Activated CD8-positive, alpha-beta T cell treated with anti-CD3 and anti-CD28 coated beads for 36 hours (primary cell): ENCODE measurements at places on chromosomes 4 and X. TPM values are rescaled to one million over a fixed set of nuclear protein-coding genes. Genes with fewer than 3 reads are reported as not detected.

Gene ASB5
- not detected for total RNA-seq

Gene EGF
- total RNA-seq = not detected

Gene PLP1
- total RNA-seq = not detected

Gene FAM53A
- total RNA-seq = 1.8 TPM

Gene SPATA4
- not detected for total RNA-seq

Gene JADE3
- total RNA-seq = 0.51 TPM

Gene EREG
- not detected for total RNA-seq

Gene FHIP1A
- 0.86 TPM for total RNA-seq

Gene HELQ
- total RNA-seq = 10.4 TPM

Gene HSFX4
- not detected for total RNA-seq

Gene XG
- not detected for total RNA-seq

Gene CYTL1
- total RNA-seq = not detected

DNA sequence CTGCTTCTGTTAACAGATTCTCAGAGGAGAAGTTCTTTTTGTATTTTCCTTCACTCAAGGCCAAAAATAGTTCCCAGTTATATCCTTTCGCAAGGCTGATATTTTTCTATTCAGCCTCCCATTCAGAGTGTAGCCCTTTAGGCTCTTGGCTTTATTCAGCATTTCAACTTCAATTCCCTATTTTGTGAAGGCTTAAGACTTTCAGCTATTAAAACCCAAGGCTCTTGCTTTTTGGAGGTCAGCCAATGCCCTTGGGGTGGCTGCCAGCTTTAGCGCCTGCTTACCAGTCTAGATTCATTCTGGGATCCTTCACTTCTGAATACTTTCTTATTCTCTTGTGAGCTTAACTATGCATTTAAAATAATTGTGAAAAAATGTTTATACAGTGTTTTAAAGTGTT lies 57.3 kb upstream of the ADGRA3 start:
- H3K4me1 ChIP-seq = no peaks in the 10 kb centered on the region
- no peak overlapping the region for H3K27ac ChIP-seq
- H3K36me3 ChIP-seq = peaks cover 2% of the 10 kb centered on the region
- no peak for DNase-seq
- no peaks in the 10 kb centered on the region for H3K27me3 ChIP-seq

GRCh38 chr4:26729027-26729426 lies 131.6 kb upstream of the STIM2 start:
- H3K36me3 ChIP-seq = peaks cover 5% of the 10 kb centered on the region
- no peak for DNase-seq
- H3K4me1 ChIP-seq = peaks cover 15% of the 10 kb centered on the region
- H3K27ac ChIP-seq = no peak overlapping the region
- H3K27me3 ChIP-seq = no peaks in the 10 kb centered on the region

GRCh38 chr4:179268791-179269190 lies 1826.6 kb upstream of the AGA start:
- no peak overlapping the region for H3K27ac ChIP-seq
- H3K36me3 ChIP-seq = no peaks in the 10 kb centered on the region
- H3K4me1 ChIP-seq = no peaks in the 10 kb centered on the region
- H3K27me3 ChIP-seq = no peaks in the 10 kb centered on the region
- no peak overlapping the region for H3K4me3 ChIP-seq

DNA sequence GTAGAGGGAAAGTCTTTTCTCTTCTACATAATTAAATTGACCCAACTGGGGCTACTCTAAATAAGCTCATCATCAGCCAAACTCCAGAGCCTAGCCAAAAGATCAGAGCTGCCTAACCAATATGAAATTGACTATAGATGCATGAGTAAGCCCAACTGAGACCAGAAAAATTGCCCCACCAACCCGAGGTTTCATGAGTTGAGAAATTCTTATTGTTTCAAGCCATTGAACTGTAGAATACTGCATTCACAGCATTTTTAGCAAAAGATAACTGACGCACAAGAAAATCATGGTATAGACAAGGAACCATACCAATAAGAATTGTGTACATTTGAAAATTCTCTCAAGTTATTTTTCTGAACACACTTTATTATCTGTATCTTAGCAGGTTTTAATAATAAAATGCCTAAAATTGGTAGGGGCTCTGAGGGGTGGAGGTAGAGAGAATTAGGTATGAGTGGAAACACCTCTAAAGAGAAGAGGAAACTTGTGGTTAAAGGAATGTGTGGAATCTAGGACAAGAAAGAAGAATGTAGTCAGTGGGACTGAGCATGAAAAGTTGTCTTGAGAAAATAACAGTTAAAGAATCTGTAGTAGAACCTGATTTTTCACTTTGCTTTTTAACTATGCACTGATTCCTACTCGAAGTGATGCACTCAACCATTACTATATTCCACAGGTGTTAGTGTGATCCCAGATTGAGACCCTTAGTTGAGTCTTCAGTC lies 200.9 kb upstream of the PPP1R2C start:
- peaks cover 5% of the 10 kb centered on the region for H3K4me1 ChIP-seq
- no peak for DNase-seq
- no peaks in the 10 kb centered on the region for H3K36me3 ChIP-seq
- no peak overlapping the region for H3K27ac ChIP-seq
- no peaks in the 10 kb centered on the region for H3K27me3 ChIP-seq

DNA sequence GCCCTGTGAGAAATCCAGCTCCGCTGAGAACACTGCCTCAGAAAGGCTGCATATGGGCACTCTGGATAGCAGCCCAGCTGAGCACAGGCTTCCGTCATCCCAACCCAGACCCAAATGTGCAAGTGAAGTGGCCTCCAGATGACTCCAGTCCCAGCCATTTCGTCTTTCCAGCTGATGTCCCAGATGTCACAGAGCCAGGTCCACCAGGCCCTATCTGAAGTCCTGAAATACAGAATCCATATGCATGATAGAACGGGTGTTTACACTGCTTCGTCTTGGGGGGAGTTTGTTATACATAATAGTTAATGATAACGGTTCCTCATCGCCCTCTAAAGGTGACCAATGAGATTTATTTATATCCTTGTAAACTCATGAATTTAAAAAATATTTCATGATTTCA lies 72.6 kb upstream of the TRIM2 start:
- no peak overlapping the region for H3K27ac ChIP-seq
- no peak for DNase-seq
- H3K4me3 ChIP-seq = no peak overlapping the region
- peaks cover 22% of the 10 kb centered on the region for H3K4me1 ChIP-seq
- peaks cover 6% of the 10 kb centered on the region for H3K27me3 ChIP-seq

DNA sequence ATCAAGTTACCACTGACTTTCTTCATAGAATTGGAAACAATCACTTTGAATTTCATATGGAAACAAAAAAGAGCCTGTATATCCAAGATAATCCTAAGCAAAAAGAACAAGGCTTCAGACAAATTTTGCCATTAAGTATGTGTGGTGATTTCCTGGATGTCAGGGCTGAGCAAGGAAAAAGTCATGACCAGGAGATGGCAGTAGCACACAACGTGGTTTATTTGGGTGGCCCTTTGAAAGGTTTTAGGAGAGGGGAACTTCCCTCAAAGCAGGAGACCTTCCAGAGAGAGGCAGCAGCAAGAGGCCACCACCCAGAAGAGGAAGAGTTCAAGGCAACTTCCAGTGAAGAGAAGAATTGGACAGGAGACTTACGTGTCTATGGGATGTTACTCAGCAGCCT lies 18.1 kb upstream of the ZXDB start:
- H3K4me3 ChIP-seq = no peak overlapping the region
- no peaks in the 10 kb centered on the region for H3K36me3 ChIP-seq
- no peak overlapping the region for H3K27ac ChIP-seq
- peak; percentile 29 for DNase-seq
- H3K27me3 ChIP-seq = no peaks in the 10 kb centered on the region
- H3K4me1 ChIP-seq = no peaks in the 10 kb centered on the region

DNA sequence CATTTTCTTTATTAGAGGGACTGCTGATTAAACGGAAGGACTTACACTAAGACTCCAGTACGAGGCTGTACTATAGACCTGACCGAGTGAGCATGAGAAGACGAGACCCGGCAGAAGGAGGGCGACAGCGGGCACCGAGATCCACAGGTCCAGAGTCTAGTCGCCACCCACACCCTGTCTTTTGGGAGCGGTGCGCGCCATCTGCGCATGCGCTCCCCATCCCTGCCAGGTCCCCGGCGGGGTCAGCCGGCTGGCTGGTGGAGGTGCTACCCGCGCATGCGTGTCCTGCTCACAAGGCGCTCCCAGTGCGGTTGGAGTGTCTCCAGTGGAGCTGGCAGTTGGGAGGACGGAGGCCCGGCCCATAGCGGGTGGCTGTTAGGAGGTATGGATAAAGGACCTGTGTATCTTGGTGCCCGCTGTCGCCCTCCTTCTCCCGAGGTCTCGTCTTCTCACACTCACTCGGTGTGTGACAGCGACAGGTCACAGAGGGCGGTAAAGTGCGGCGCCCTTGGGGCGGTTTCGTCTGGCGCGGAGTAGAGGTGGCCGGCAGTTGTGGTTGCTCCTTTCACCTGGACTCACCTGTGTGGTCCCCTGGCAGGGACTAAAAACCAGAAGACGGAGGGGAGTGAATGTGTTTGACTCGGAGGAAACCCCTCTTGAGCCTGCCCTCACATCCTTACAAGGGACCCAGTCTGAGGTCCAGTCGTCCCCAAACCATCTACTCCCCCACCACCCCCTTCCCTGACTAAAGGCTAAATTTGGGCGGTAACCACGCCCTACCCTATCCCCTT lies 7.6 kb upstream of the HSD17B10 start:
- H3K4me1 ChIP-seq = peaks cover 22% of the 10 kb centered on the region
- H3K4me3 ChIP-seq = peak overlapping the region; percentile 77
- H3K27ac ChIP-seq = peak overlapping the region; percentile 30
- peaks cover 3% of the 10 kb centered on the region for H3K27me3 ChIP-seq

DNA sequence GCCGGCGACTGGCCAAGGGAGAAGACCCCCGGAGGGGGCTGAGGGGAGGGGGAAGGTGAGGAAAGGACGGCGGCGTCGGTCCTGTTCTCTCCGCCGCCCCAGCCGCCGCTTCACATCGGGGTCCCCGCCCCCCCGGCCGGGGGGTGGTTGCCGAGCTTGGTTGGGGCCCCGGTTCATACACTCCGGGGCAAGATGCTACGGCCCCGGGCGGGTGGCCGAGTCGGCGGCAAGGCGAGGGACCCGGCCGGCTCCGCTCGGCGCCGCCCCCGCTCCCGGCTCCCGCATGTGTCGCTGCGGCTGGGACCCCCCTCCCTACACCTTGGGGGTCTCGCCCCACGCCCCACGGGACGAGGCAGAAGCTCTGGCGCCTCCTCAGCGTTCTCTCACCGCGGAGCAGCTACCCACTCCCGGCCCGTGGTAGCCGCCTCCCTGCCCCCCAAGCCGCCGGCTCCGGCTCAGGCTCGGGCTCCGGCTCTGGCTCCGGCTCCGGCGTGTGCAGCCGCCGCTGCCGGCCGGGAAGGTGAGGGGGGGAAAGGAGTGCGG lies 461 bp downstream of the FBXW7 start:
- H3K27ac ChIP-seq = peak overlapping the region; percentile 99
- peak overlapping the region; percentile 90 for H3K4me3 ChIP-seq
- H3K4me1 ChIP-seq = peaks cover 63% of the 10 kb centered on the region

GRCh38 chr4:106353786-106354185 lies 14.8 kb downstream of the GIMD1 start:
- no peak for DNase-seq
- H3K4me1 ChIP-seq = peaks cover 5% of the 10 kb centered on the region
- no peaks in the 10 kb centered on the region for H3K27me3 ChIP-seq
- H3K4me3 ChIP-seq = no peak overlapping the region

DNA sequence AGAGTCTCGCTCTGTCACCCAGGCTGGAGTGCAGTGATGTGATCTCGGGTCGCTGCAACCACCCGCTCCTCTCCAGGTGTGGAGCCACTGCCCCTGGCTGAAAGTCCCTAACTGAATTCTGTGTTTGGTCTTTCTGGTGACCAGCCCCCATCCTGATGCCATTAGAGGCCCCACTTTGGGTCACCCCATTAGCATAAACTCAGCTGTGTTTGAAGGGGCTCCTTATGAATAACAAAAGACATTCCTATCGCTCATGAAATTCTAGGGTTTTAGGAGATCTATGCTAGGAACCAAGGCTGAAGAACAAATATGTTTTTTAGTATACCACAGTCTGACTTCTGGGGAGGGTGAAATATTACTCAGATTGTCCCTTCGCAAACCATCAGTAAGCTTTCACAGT lies 652.9 kb downstream of the ADGRL3 start:
- no peaks in the 10 kb centered on the region for H3K36me3 ChIP-seq
- no peaks in the 10 kb centered on the region for H3K4me1 ChIP-seq
- no peaks in the 10 kb centered on the region for H3K27me3 ChIP-seq
- H3K27ac ChIP-seq = no peak overlapping the region
- DNase-seq = no peak
